ENCODE measurements at places on chromosomes 3 and 15. TPM values are rescaled to one million over a fixed set of nuclear protein-coding genes. Genes with fewer than 3 reads are reported as not detected.
A peak's percentile ranks its signal among the peaks of the same experiment; 100 is the strongest.

GRCh38 chr3:177321819-177322218 is 124.5 kb upstream of the TBL1XR1 start:
- no peak overlapping the region for H3K4me3 ChIP-seq
- no peak overlapping the region for H3K27ac ChIP-seq
- no peaks in the 10 kb centered on the region for H3K27me3 ChIP-seq

GRCh38 chr15:63070681-63071129 is 28.2 kb downstream of the TPM1 start:
- no peak overlapping the region for H3K4me3 ChIP-seq
- peak; percentile 25 for DNase-seq
- no peaks in the 10 kb centered on the region for H3K4me1 ChIP-seq
- H3K36me3 ChIP-seq, result no peaks in the 10 kb centered on the region
- no peaks in the 10 kb centered on the region for H3K27me3 ChIP-seq

DNA sequence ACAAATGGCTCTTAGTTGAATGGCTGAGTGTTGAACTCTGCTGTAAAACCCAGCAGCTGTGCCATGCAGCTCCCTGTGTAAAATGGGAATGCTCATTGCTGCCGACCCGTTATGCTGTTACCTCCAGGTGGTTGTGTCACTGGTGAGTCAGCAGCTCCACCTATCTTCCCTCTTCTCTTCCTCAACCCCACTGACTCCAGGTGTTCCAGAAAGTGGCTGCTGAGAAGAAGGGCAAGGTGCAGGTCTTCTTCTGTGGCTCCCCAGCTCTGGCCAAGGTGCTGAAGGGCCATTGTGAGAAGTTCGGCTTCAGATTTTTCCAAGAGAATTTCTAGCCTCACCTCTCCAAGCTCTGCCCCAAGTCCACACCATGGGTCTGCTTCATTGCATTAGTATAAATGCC is 41.9 kb downstream of the NOX5 start:
- no peak overlapping the region for H3K27ac ChIP-seq
- H3K4me1 ChIP-seq, result no peaks in the 10 kb centered on the region
- H3K4me3 ChIP-seq, result no peak overlapping the region

- peaks cover 4% of the 10 kb centered on the region for H3K4me1 ChIP-seq
- DNase-seq, result no peak
- no peaks in the 10 kb centered on the region for H3K27me3 ChIP-seq
- H3K27ac ChIP-seq, result no peak overlapping the region
- no peaks in the 10 kb centered on the region for H3K36me3 ChIP-seq
Measured at GRCh38 chr3:187361835-187362234, 6.3 kb upstream of the RTP4 start.

DNA sequence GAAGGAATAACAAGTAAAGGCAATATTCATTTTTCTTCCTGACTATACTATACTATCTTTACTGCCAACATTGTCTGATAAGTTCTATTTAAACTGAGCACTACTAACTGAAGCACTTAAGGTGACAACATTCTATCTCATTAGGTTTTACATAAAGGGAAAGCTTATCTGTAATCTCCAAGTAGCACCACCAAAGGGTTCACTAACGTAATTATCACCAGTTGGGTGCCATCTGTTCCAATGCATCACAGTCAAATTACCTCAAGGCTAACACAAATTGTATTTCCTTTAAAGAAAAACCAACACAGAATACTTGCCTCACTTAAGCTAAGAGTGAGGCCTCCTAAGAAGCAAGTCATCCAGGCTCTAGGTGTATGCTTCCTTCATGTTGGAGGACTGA is 453.8 kb downstream of the RAP2B start:
- H3K27me3 ChIP-seq, result no peaks in the 10 kb centered on the region
- H3K36me3 ChIP-seq, result no peaks in the 10 kb centered on the region
- no peak overlapping the region for H3K27ac ChIP-seq
- H3K4me1 ChIP-seq, result no peaks in the 10 kb centered on the region
- H3K4me3 ChIP-seq, result no peak overlapping the region

GRCh38 chr3:125356140-125357026 is 18.7 kb downstream of the ZNF148 start:
- no peaks in the 10 kb centered on the region for H3K27me3 ChIP-seq
- H3K4me1 ChIP-seq, result peaks cover 14% of the 10 kb centered on the region
- peak overlapping the region; percentile 79 for H3K4me3 ChIP-seq
- H3K36me3 ChIP-seq, result no peaks in the 10 kb centered on the region

DNA sequence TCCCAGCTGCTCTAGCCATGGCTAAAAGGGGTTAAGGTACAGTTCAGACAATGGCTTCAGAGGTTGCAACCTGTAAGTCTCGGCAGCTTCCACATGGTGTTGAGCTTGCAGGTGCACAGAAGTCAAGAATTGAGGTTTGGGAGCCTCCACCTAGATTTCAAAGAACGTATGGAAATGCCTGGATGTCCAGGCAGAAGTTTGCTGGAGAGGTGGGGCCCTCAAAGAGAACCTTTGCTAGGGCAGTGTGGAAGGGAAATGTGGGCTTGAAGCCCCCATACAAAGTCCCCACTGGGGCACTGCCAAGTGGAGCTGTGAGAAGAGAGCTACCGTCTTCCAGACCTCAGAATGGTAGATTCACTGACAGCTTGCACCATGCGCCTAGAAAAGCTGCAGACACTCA is 73.7 kb downstream of the STT3B start:
- H3K4me3 ChIP-seq, result no peak overlapping the region
- no peaks in the 10 kb centered on the region for H3K4me1 ChIP-seq
- no peak for DNase-seq
- H3K27me3 ChIP-seq, result no peaks in the 10 kb centered on the region
- H3K27ac ChIP-seq, result no peak overlapping the region
- peaks cover 1% of the 10 kb centered on the region for H3K36me3 ChIP-seq

GRCh38 chr3:188689101-188689574 is 482.6 kb upstream of the TPRG1 start:
- H3K4me3 ChIP-seq, result no peak overlapping the region
- H3K4me1 ChIP-seq, result no peaks in the 10 kb centered on the region
- no peak for DNase-seq
- H3K36me3 ChIP-seq, result no peaks in the 10 kb centered on the region

DNA sequence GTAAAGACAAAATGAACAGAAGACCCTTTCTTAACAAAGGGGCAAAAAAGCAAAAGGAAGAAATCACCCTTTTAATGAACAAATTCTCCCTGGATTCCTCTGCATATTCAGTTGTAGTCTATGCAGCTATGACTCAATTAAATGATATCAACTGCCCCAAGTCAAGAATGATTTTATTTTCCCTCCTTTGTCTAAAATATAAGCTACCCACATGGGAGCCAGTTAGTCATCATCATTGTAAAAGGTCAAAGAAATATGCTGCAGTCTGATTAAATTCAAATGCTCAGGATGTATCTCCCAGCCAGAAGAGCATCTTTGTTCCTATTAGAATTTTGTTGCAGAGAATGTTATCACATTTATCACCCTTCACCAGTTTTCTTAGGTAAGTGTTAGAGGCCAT is 84.0 kb downstream of the SST start:
- no peak overlapping the region for H3K4me3 ChIP-seq
- H3K27me3 ChIP-seq, result no peaks in the 10 kb centered on the region
- no peaks in the 10 kb centered on the region for H3K4me1 ChIP-seq
- no peak overlapping the region for H3K27ac ChIP-seq

DNA sequence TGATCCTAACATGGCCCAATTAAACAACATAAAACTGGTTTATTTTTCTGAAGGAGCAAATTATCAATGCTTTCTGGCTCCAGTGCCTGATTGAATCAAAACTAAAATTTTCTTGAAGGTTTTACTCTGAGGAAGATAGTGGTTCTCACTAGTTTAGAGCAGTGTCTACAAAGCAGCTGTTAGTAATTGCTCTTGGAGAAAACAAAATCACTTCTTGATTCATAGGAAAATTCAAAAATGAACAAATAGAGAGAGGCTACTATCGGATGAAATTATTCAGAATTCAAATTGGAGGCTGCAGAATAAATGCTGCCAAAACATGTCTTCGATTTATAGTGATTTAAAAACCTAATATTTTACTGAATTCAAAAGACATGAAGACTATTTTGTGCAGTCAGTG is 15.1 kb upstream of the RIOX2 start:
- no peak overlapping the region for H3K27ac ChIP-seq
- no peak overlapping the region for H3K4me3 ChIP-seq
- H3K36me3 ChIP-seq, result no peaks in the 10 kb centered on the region
- H3K27me3 ChIP-seq, result no peaks in the 10 kb centered on the region
- H3K4me1 ChIP-seq, result 0 out of 2 replicates have a peak, but pooled peaks cover 5% of the 10 kb centered on the region

DNA sequence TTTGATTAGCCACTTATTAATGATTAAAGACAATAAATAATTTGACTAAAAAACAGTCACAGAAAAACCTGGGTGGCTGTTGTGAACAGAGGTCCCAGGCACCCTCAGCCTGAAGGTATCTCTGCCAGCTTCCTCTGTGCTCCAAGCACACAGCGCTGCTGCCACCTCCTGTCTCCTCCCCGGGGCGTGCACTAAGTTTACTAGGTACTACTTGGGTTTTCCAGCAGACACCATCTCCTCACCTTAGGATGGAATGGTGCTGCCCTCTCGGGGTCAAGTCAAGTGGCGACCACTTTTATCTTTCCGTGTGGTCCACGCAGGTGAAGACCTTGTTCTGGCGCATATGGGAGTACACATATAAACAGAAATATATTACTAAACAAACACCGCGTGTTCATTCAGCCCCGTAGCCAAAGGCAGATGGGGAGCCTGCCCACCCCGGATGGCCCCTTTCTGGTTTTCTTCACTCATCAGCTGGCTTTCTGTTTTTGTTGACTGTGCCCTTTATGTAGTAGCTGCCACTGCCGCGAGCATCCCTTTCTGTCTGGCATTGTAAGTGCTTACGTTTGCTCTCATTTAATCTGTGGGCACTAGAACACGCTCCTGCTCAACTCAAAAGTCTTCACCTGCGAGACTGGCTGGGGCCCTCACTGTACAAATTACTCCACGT is 128.0 kb downstream of the LRIG1 start:
- H3K36me3 ChIP-seq, result no peaks in the 10 kb centered on the region
- no peak for DNase-seq
- no peak overlapping the region for H3K27ac ChIP-seq
- no peaks in the 10 kb centered on the region for H3K4me1 ChIP-seq

GRCh38 chr3:30353711-30354467 is 252.5 kb upstream of the TGFBR2 start:
- H3K36me3 ChIP-seq, result no peaks in the 10 kb centered on the region
- no peak overlapping the region for H3K4me3 ChIP-seq
- peak; percentile 24 for DNase-seq
- no peak overlapping the region for H3K27ac ChIP-seq
- no peaks in the 10 kb centered on the region for H3K27me3 ChIP-seq

DNA sequence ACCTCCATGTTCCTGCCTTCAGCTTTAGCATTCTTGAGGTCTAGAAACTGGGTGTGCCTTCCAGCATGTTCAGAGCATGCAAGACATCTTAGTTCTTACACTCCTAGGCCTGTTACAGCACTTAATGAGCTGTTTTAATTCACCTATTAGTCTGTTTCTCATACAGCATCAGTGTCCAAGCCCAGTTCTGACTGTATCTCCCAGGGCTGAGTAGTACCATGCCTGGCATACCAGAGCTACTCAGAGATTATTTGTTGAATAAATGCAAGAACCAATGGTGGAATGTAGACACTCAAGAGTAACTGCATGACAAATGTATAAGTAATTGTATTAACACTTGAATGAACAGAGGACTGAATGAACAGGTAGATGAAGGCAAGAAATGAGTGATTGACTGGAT is 61.8 kb upstream of the SCN5A start:
- no peaks in the 10 kb centered on the region for H3K4me1 ChIP-seq
- no peak for DNase-seq
- no peak overlapping the region for H3K27ac ChIP-seq
- H3K4me3 ChIP-seq, result no peak overlapping the region
- H3K27me3 ChIP-seq, result no peaks in the 10 kb centered on the region
- no peaks in the 10 kb centered on the region for H3K36me3 ChIP-seq

DNA sequence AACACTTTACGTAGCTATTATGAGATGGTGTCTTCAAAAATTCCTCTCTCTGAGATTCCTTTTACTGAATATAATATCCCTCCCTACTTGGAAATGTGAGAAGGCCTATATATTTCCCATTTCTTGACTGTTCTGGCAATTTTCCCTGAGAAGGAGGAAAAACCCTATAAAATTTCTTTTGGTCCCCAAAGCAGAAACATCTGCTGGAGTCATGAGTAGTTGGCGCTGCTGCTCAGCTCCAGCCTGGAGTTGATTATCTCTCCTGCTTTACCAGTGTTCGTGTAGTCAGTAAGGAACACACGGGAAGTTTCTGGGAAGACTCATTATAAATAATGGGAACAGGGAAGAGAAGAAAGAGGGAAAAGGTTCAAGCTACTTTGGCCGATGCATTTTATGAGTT is 680.1 kb downstream of the EPHA3 start:
- no peak overlapping the region for H3K4me3 ChIP-seq
- no peaks in the 10 kb centered on the region for H3K36me3 ChIP-seq

- H3K27ac ChIP-seq, result no peak overlapping the region
- H3K36me3 ChIP-seq, result no peaks in the 10 kb centered on the region
- no peak overlapping the region for H3K4me3 ChIP-seq
- no peaks in the 10 kb centered on the region for H3K27me3 ChIP-seq
- no peak for DNase-seq
- H3K4me1 ChIP-seq, result peaks cover 14% of the 10 kb centered on the region
Measured at GRCh38 chr3:112811917-112812660, 34.6 kb downstream of the CD200R1L start.

DNA sequence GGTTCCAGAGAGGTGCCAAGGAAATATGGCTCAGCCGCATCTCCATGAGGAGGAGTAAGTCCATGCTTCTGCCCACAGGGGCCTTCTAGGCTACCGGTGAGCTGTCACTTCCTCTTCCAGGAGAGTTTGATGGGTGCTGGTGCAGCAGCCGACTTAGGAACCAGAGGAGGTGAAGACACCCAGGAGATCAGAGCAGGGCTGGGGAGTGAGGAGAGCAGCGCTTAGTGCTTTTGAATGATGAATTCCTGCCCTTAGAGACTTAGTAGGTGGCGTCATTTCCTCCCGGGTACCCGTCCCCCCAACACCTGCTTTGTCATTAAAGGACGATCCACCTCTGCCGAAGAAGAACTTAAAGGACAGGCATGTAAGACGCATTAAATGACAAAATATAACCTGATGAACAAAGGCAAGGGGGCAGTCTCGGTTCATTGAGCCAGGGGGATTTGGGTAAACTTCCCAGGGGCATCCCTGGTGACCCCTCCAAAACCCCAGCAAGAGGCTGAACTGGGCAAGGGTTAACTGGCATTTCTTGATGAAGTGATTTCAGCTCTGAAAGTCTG is 67.6 kb downstream of the HES1 start:
- no peak overlapping the region for H3K27ac ChIP-seq
- peak overlapping the region; percentile 36 for H3K4me3 ChIP-seq
- H3K27me3 ChIP-seq, result no peaks in the 10 kb centered on the region
- H3K36me3 ChIP-seq, result no peaks in the 10 kb centered on the region
- H3K4me1 ChIP-seq, result peaks cover 8% of the 10 kb centered on the region

- H3K27ac ChIP-seq, result no peak overlapping the region
- no peaks in the 10 kb centered on the region for H3K27me3 ChIP-seq
- no peak for DNase-seq
- H3K36me3 ChIP-seq, result no peaks in the 10 kb centered on the region
- H3K4me1 ChIP-seq, result no peaks in the 10 kb centered on the region
- no peak overlapping the region for H3K4me3 ChIP-seq
Measured at GRCh38 chr3:100081311-100081710, 33.0 kb downstream of the FILIP1L start.

The CYP1A1 gene
- total RNA-seq, result not detected

The HESX1 gene
- 2.7 TPM for total RNA-seq

The COPS2 gene
- total RNA-seq, result 72.0 TPM

The FGF12 gene
- not detected for total RNA-seq

The CAPN3 gene
- 3.2 TPM for total RNA-seq

The ZPLD1 gene
- total RNA-seq, result not detected

The GOLGA8H gene
- total RNA-seq, result 0.23 TPM
